Kidney (tissue), 22 donors: ENCODE measurements at places on chromosomes 4 and X. TPM values are rescaled to one million over a fixed set of nuclear protein-coding genes. Genes with fewer than 3 reads are reported as not detected.

DNA sequence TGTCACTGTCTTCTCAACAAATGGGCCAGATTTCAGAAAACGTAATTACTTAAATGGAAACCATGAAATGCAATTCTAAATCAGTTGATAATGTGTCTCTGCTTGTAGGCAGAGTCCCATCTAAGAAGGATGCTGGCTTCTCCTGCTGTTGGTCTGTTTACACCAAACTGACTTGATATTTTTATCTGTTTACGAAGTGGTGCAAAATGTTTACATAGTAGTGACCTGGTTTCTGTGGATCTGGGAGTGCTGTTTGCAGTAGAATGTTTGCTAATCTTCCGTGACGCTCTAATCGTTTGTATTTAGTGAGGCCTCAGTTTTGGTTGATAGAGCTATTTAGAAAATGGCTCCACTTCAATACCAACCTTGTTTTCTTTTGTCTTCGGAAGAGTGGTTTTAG lies 213.5 kb downstream of the VEGFC start:
- DNase-seq: no peak

- no peak for DNase-seq
Measured at GRCh38 chrX:102558607-102559006, 40.7 kb upstream of the ARMCX5 start.

Gene MAGEE1
- 4.3 TPM for total RNA-seq

DNA sequence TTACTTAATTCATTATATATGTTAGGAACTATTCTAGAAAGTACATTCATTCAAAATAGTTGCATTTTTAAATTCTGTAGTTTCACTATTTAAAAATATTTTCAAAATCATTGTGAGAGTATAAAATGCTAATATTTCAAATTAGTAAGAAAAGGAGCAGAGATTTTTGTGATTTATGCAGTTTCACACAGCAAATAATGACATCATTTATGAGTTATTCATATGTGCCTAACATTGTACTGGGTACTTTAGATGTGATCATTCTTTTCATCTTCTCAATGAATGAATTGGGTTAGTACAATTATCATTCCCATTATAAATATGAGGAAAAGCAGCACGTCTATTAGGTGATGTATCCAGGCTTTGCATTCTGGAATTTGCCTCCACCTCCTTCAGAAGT lies 1451.0 kb upstream of the IGFBP7 start:
- DNase-seq: no peak

Gene NEIL3
- 0.35 TPM for total RNA-seq

DNA sequence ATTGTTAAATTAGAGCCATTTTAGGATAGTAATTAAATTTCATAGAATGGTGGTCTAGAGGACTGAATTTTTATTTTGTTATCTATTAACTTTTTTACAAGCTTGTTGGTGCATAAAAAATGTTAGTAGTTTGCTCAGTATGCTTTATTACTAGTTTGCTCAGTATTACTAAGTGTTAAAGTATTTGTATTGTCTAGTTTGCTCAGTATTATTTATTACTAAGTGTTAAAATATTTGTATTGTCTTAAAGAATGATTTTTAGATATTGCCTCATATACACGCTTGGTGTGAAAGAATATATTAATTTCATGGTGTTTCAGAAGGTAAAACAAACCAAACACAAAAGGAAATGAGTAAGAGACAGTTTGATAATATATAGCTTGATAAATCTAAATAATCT lies 268.4 kb upstream of the MAGEB18 start:
- no peak for DNase-seq

GRCh38 chr4:12658146-12658545 lies 826.0 kb downstream of the RAB28 start:
- no peak for DNase-seq

GRCh38 chr4:184293552-184293951 lies 75.9 kb upstream of the ENPP6 start:
- DNase-seq: peak; percentile 26

Gene GAGE12F
- total RNA-seq: not detected

DNA sequence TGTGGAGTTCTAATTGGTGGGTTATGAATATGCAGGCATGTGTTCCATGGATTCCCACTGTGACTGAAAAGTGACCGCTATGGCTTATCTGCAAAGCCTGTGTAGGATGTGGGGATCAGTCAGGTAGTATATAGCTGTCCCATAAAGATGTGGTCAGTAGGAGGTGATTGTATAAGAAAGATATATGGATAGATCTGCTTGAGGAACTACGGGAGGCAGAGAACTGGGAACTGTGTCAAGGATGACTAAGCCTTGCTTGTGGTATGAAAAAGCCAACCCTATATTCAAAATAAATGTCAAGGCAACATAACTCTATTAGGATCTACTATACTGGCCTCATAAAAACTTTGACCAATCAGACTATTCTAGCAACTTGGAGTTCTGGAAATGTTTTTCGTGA lies 185.2 kb downstream of the KLHL4 start:
- no peak for DNase-seq

GRCh38 chrX:13716455-13716854 lies 18.0 kb downstream of the TRAPPC2 start:
- DNase-seq: no peak
